ENCODE measurements at places on chromosomes 11 and 22.

GRCh38 chr11:10096987-10097386 is 197.0 kb downstream of the SBF2 start:
- no peak for DNase-seq

DNA sequence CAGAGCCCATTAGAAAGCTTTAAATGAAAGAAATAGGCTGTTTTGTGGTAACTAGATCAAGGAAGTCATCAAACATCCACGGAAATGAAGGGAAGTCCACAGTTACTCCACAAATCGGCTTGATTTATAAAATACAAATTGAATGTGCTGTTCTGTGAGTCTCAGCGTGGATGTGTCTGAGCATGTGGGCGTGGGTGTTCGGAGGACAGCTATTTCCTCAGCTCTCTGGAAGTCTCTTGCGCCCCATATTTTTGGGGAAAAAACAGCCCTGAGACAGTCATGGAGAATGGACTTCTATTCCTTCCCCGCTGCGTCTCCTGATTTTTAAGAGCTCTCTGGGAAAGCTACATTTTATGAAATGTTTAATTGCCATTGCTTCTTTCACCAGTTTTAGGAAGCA is 144.4 kb downstream of the EFCAB6 start:
- DNase-seq: no peak

DNA sequence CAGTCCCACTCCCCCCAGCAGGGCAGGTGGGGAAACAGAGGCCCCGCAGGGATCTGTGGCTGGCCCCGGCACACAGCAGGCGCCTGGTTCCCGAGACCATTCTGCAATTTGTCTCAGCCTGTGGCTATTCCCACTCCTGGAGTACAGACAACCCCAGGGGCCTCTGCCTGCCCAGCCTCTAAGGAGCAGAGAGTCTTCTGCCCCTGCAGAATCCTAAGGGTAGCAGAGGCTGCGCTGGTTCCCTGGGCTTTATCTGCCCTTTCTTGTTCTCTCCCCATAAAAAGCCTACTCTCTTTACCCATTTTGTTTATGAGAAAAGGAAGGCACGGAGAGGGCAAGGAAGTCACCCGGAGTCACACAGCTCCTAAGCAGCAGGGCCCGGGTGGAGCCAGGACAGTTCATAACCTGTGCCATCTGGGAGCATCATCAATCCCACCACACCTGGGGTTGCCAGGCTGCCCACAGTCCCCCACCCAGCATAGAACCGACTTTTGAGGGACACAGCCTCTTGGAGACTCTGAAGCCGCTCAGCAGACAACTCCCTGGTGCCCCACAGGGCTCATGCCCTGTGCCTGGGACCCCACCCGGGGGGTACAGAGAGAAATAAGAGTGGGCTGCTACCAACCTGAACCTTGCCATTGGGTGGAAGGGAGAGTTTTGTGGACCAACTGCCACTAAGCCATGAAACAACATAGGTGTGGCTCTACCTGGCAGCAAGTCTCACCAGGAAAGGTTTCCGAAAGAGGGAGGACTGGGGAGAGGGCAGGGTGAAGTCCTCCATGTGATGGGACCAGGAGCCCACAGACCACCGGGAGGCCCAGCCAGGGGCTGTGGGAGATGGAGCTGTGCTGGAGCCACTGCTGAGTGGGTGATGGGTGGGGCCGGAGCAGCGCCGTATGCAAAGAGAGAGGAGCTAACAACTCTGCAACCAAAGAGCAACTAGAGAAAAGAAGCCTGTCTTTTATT is 17.2 kb upstream of the LINC01488 start:
- DNase-seq: no peak

DNA sequence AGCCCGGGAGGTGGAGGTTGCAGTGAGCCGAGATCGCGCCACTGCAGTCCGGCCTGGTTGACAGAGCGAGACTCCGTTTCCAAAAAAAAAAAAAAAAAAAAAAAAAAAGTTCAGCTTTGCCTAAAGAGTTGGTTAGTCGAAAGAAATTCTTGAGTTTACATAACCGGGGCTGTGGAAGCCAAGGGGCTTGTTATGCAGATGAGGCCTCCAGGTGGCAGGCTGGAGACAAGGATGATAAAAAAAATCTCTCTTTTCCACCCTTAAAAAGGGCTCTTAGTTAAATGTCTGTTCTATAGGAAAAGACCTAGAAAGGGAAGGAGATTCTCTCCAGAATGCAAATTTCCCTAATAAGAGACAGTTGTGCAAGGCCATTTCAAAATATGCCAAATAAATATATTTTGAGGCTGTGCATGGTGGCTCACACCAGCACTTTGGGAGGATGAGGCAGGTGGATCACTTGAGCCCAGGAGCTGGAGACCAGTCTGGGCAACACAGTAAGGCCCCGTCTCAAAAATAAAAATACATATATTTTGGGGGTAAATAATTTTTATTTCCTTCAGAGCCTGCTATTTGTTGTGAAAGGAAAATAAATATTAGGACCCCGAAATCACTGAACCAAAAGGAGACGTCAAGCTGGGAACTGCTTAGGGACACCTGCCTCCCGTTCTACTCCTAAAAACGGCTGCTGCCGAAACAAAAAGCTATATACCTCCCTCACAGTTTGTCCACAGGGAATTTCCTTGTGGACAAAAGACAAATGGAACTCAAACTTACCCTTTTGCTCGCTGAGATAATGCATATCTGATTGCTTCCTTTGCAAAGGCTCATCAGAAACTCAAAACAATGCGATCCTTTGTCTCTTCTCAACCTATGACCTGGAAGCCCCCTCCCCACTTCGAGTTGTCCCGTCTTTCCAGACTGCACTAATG is 2.4 kb upstream of the IFITM2 start:
- DNase-seq: no peak

DNA sequence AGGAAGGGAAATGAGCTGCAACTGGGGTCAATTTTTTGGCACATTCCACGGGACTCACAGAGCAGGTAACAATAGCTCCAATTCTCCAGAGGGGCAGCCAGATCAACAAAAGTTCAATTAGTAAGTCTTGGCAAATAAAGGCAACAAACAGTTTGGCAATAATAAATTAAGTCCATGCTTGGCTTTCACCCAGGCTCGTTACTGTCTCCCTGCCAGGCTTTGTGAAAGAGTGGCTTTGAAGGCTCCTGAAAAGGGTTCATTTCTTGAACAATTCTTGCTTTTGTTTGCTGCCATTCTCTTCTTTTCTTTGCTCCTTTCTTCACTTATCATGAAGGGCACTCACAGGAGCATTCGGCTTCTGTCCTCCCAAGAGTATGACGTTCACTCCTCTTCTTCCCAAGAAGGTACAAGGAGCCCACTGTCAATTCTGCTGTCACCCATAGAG is 123.3 kb downstream of the APIP start:
- DNase-seq: no peak

GRCh38 chr11:76756341-76756741 is 26.8 kb upstream of the TSKU start:
- DNase-seq: no peak

- DNase-seq: no peak
These were observed 525 bp downstream of the DGCR2 start for GRCh38 chr22:19121631-19122142.

DNA sequence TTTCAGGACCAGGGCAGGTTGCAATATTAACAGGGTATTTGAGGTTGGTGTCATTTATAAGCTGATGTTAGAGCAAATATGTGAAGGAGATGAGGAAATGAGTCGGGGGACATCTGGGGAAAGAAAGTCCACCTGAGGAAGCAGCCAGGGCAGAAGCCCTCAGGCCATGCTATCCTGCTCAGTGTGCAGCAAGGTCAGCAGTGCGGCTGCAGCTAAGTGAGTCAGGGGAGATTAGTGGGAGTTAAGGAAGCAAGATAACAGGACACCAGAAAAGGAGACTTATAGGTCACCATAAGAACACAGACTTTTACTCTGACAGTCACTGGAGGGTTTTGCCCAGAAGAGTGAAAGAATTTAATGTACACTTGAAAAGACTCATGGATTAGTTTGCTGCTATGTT is 468.9 kb downstream of the NTM start:
- DNase-seq: no peak

GRCh38 chr11:2898366-2899079 is 12.9 kb upstream of the CDKN1C start:
- no peak for DNase-seq

DNA sequence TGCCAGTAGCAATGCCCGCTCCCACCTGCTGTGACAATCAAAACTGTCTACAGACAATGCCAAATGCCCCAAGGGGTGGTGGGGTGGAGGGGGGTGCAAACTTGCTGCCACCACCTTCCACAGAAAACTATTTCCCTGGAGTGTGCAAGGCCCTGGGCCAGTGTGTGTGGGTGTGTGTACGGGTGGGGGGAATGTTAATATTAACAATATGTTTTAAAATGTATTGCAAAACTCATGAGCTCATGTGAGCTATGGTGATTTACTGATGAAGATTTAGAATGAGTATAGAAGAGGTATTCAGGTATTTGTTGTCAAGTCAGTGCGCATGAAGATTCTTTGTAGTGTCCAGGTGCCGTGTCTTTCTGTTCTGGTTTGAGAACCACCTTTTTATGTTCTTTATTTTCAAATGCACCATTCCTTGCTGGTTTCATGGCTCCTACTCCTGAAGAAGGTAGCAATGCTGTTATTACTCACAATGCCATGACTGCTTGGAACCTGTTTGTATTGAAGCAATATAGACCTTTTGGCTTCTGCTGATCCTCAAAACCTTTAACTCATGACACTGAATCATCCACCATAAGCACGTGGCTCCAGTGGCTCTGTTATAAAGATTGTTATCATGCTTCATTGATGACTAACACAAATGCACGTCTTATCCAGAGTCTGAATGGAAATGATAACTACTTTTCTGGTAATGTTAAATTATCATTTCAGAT is 29.9 kb upstream of the AQP11 start:
- no peak for DNase-seq

DNA sequence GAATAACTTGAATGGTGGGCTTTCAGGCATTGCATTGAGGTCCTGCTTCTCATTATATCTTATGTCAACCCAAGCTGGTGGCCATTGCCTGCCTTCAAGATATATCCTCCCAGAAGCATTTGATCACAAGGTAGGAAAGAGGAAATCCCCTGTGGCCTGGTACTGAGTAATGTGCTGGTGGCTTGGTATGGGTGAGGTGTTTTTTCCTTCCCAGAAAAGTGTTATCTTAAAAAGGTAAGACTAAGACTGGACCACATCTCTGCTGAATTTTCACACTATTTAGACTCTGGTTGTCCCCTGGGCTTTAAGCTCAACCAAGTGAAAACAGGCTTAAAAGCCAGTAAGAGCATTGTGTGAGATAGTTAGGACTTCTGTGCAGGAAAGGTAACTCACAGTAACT is 3.7 kb downstream of the INSC start:
- DNase-seq: no peak

- no peak for DNase-seq
These were observed 26.8 kb upstream of the NRIP3 start for GRCh38 chr11:9030601-9031000.

GRCh38 chr22:47558828-47559700 is 796.6 kb downstream of the TBC1D22A start:
- DNase-seq: no peak

GRCh38 chr11:96275801-96276594 is 67.0 kb downstream of the MAML2 start:
- DNase-seq: no peak

DNA sequence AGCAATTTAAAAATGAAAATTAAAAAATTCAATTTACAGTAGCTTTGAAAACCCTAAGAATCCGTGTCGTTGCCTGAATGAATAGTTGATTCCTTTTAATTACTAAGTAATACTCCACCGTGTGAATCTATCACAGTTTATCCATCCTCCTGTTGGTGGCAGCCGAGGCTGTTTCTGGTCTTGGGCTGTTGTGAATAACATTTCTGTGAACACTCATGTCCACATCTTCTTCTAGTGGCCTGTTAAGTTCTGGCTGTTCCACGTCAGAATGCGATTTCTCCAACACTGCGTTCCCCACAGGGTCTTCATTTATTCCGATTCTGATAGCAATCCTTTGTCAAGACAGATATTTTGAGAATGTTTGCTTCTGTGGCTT is 223.0 kb downstream of the TBC1D22A start:
- no peak for DNase-seq

DNA sequence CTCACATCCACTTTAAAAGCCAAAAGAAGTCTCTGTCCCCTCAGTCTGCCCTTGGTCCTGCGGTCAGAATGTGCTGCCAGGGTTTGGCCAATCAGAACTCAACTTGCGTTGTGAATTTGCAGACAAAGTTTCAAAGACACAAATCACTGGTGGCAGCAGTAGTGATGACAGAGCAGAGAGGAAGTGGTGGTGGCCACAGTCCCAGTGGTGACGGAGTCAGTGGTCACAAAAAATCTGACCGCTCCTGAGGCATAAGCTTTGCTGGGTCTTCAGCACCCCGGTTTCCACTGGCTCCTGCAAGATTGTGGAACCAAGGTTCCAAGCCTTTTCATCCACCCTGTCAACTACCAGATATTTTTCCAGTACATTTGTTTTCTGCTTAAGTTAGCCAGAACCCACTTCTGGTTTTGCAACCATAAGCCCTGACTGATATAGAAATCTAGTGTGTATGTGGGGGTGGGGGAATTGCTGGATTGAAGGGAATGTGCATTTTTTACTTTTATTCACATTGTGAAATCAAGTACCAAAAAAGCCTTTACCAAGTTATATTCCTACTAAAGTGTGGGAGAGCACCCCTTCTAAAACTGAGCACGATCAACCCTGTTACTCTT is 112.3 kb downstream of the TMPRSS5 start:
- DNase-seq: no peak

- no peak for DNase-seq
These were observed 156.0 kb upstream of the SOX6 start for GRCh38 chr11:16512198-16512898.

DNA sequence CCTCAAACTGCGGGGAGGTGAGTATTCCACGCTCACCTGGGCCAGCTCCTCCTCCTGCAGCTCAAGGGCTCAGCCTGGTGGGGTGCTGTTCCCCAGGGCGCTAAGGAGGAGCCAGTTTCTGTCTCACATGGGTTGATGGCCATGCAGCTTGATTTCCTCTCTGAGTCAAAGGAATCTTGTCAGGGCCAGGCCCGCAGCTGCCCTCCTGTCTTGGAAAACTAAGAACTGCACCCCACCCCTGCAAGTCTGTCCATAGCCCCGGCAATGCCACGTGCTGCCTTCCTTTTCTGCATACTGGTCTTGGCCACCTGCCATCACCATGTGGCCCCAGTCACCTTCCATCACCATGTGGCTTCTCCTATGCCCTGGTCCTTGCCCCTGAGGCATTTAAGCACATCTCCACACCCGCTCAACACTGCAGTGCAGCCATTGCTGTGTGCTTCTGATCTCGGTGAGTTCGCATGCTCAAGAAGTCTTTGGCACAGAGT is 35.2 kb upstream of the CLDN5 start:
- no peak for DNase-seq

DNA sequence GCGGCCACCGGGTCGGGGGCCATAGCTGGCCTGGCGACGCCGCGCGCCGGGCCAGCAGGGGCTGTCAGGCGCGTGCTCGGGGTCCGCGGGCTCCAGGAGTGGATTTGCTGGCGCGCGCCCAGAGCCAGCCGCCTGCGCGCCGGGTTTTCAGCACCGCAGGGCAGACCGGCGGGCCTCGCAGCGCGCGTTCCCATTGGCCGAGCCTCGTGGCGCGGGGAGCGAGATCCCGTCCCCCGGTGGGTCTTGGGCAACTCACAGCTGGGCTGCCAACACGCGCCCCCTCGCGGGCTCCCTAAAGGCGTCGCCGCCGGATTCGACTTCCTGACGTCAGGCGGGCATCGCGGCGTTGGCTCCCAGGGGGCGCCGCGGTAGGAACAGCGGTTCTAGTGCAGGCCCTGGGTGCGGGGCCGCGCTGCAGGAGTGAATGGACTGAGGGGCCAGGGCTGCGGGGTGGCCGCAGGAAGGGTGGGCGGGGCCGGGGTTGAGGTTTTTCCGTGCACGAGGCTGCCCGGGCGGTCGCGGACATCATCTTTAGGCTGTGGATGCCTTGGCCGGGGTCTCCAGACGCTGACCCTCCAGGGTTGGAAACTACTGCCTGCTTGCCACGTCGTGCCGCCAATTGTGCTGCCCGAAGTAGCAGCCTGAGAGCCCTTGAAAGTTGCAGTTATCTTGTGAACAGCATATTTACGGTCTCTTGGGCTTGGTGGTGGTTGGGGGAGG is at the start of gene FADS1:
Gene FADS1, minus strand, starts transcription at position 268 of the 720 bp plus-strand sequence. Its CDS starts 74 bp downstream, at position 194.
- DNase-seq: peak; percentile 62

All from GM12864 (cell line).